ENCODE measurements at places on chromosomes 11 and 22. TPM values are rescaled to one million over a fixed set of nuclear protein-coding genes. Genes with fewer than 3 reads are reported as not detected.

GRCh38 chr11:110092515-110093406 is at the start of gene ZC3H12C:
Gene ZC3H12C, plus strand, starts transcription at chr11:110093392. Its CDS starts 20 bp downstream, at chr11:110093412.
- peak; percentile 36 for DNase-seq

Gene TBC1D10A
- 47.0 TPM for polyA plus RNA-seq

GRCh38 chr11:131511794-131512193 is 141.4 kb downstream of the NTM start:
- DNase-seq: no peak

DNA sequence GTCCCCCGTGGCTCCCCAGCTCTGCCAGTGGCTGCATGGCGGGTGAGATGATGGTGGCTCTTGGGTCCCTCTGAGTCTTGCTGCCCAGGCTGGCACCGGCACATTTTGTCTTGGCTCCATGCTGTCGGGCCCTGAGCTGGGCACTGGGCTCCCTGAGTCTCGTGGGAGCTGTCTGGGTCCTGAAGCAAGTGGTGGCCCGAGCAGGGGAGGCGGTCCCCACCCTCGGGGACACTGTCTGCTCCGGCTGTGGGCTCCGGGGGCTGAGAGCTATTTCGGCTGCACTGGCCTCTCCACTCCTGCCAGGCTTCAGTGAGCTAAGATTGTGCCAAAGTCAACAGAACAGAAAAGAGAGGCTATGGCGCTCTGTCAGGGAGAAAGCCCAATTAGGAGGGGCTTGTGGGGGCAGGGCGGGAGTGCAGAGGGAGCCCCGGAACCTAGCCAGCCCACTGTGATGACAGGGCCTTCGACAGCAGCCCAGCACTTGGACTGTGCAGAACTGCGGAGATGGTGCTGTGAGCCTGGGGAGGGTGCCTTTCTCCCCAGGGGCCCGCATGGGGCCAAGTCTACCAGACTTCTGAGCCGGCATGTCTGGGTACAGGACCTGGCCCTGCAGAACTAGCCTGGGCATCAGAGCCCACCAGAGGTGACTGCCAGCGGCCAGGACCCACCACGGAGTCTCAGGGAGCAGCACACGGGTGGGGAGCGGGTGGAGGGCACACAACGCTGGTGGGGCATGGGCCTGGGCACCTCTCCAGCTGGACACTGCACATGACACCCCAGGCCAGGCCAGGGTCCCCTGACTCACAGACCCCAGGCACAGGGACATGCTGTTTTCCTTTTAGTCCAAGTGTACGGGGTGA is 38.0 kb downstream of the RTN4R start:
- DNase-seq: no peak

GRCh38 chr11:116929414-116930090 is 92.1 kb upstream of the APOA1 start:
- no peak for DNase-seq

Measured in CD4-positive, CD25-positive, alpha-beta regulatory T cell (primary cell).